ENCODE measurements at places on chromosomes 3 and 15. TPM values are rescaled to one million over a fixed set of nuclear protein-coding genes. Genes with fewer than 3 reads are reported as not detected.

The SCN5A gene
- 0.20 TPM for total RNA-seq

The ARL8B gene
- 52.3 TPM for total RNA-seq

The ELL3 gene
- 8.5 TPM for total RNA-seq

The PAK6 gene
- total RNA-seq: 7.9 TPM

The KCNMB3 gene
- 3.1 TPM for total RNA-seq

GRCh38 chr3:179710079-179710478, 57.2 kb downstream of the USP13 start:
- DNase-seq: no peak

- no peak for DNase-seq
These were observed 19.6 kb downstream of the LINGO1 start for GRCh38 chr15:77612958-77613601.

Data from mucosa of gallbladder (tissue), 1 donor.